ENCODE measurements at places on chromosomes 12 and 14. TPM values are rescaled to one million over a fixed set of nuclear protein-coding genes. Genes with fewer than 3 reads are reported as not detected.

RALGAPA1 gene
- polyA plus RNA-seq: 9.9 TPM

GRCh38 chr12:26346736-26347135 lies 151.4 kb downstream of the SSPN start:
- no peak for DNase-seq

CDKN3 gene
- polyA plus RNA-seq: 4.4 TPM

LRTM2 gene
- polyA plus RNA-seq: not detected

DNA sequence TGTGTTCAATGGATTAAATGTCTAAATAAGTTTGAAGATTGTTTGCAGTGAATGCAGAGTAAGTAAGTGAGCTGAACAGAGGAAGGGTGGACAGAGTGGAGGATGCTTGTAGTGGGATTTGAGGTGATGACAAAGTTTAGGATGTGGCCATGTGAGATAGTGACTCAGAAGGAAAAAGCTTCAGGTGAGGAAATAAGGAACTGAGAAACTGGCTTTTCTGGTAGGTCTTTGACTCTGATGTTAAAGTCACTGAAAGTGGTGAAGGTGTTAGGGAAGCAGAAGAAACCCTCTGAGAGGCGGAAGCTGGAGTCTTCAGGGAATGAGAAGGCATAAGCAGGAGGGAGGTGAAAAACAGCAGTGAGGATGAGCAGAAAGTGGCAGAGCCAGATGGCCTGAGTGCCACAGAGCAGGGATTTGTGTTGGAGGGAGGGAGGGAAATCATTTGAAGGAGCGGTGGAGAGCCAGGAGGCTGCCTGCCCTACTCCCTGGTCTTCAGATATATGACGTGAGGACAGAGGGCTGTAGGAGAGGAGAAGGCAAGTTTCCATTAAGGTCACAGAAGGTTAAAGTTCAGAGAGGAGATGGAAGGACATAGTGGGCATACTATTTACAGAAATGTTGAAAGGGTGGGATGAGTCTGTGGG lies 24.8 kb downstream of the RGS6 start:
- no peak for DNase-seq

CLEC9A gene
- 0.04 TPM for polyA plus RNA-seq

DNA sequence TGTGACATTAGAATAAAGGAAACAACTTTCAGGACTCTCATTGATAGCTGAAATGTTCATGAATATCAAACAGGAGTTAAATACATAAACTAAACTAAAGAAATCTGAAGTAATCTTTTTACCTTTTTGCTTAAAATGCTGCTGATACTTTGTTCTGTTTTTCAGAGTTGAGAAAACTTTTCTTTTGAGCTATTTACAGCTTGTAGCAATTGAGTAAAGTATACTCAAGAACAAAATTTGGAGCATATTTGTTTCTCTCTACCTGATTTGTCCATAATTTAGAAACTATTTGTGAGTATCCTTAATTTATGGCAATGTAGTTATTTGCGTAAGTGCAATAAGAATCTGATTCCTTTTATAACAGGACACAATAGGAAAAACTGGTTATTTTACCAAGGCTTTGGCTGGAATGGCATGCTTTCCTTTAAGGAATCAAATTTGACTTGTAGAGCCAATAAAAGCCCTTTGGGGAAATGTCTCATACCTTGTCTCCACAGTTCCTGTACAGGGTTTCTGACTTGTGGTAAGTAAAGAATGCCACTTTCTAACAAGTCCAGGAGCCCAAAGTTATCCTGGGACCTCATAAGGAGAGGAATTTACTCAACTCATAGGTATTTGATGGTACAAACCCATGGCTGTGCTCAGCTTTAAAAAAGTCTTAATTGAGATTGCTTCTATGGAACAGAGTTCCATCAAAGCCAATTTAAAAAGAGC lies 195.7 kb downstream of the TMEM117 start:
- DNase-seq: no peak

DNA sequence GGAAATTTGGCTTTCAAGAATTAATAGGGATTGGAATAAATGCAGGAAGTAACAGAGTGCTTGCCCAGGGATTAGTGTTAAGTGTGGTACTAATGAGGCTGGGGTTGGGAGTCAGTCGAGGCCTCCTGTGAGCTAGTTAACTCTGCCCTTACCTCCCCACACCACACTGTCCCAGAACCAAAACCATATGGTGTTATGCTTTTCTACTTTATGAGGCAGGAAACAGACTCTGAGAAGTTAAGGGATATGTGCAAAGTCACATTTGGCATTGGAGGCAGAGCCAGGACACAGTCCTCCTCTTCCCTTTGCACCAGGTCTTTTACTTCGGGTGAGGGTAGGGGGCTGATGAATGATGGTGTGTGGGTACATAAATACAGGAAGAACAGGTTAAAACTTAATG lies 41.9 kb downstream of the PELI2 start:
- DNase-seq: no peak

DNA sequence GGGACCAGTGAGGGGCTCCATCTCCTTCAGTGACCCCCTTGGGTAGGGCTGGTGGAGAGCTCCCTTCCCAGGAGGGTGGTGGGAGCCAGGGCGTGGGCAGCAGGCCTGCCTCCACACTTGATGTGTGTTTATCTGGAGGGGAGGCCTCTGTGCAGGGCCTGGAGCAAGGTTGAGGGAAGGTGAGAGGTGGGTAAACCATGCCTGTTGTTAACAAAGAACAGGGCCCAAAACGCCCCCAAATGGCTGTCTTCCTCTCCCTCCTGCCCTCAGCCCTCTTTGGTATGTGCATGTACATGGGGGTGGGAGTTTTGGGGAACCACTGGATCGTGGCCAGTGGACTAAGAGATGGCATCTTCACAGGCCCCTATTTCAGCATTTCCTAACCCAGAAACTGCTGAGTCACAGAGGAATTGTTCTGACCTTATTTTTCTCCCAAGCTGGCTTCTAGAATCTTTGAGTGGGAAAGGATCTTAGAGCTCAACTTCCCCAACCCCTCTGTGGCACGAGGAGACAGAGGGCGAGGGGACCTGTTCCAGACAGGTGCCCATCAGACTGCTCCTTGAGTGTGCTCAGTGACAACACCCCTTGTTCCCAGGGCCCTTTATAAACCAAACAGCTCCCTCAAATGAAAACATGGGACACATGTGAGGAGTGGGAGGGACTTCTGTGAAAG lies 3.6 kb downstream of the SLC48A1 start:
- DNase-seq: no peak

All from heart left ventricle (tissue), 16 donors.